ENCODE measurements at places on chromosomes 4 and X.

DNA sequence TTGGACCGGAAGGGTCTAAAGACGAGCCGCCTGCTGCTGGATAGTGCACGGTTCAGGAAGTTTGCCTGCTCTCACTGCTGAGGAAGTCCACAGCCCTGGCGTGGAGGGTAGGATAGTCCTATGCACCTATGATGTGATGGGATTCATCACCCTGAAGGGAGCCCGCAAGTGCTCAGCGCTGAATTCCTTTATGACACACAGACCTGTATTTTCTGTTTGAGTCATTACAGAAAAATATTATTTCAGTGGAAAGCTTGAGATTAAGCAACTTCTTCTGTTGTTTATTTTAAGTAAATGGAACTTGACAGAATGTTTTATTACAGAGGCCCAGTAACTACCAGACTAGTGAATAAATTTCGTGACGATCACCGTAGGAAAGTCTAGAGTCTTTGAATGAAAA lies 123.2 kb downstream of the TRIML1 start:
- no peak for DNase-seq

DNA sequence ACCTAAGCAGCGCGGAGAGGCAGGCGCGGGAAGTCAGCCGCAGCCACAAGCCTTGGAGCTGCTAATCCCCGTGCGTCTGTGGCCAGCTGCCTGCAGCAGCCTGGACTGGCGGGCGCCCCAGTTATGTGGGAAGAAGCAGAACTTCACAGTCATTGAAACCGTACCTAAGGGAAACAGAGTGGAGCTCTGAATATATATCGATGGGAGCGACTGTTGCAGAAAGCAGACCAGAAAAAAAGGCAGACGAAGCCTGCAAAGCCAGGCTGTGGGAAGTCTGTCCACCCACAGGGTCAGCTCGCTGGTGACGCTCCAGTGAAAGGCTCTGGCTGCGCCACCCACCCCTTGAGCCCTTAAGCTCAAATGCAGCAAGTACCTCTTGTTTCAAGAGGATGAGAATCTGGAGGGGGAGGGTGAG lies 24.7 kb downstream of the KCNE5 start:
- no peak for DNase-seq

DNA sequence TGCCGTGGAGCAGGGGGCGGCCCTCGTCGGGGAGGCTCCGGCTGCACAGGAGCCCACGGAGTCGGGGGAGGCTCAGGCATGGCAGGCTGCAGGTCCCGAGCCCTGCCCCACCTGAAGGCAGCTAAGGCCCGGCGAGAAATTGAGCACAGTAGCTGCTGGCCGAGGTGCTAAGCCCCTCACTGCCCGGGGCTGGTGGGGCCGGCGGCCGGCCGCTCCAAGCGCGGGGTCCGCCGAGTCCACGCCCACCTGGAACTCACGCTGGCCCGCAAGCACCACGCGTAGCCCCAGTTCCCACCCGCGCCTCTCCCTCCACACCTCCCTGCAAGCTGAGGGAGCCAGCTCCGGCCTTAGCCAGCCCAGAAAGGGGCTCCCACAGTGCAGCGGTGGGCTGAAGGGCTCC lies 589.4 kb downstream of the PPP4R3C start:
- DNase-seq: no peak

GRCh38 chrX:135632353-135632752 lies 81.1 kb upstream of the CT45A1 start:
- no peak for DNase-seq

DNA sequence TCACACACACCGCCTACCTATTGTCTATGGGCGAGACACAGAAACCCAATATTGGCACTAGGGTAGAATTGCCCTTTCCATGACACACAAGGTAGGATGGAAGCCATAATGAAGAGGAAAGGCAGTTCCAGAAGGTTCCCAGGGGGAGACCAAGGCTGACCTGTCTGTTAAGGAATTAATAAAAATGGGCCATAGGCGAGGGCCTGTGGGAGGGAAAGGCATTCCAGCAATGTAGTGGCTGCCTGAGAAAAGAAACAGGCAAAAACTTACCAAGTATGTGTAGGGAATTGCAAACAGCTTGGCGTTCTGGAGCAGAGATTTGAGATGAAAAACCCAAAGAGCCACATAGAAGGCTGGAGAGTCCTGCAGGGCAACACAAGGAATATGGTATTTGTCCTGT lies 19.1 kb downstream of the MAGED2 start:
- DNase-seq: no peak

DNA sequence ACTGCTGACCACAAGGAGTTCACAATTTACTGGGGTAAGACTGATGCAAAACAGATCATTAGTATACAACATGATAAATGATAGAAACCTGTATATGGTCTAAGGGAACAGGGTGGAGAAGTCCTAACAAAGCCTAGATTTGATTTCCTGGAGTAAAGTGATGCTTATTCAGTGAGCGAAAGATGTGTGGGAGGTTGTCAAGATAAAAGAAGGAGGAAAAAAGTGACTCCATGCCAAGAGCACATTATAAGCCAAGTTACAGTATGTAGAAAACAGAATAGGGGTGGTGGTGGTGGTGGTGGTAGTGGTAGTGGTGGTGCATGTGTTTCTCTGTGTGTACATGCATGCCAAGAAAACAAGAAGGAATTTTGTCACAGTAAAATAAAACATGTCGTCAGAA lies 325.2 kb downstream of the MAPK10 start:
- no peak for DNase-seq

- DNase-seq: no peak
Observed at GRCh38 chr4:108053251-108053711, 63.6 kb downstream of the HADH start.

- peak; percentile 17 for DNase-seq
Observed at GRCh38 chrX:135596495-135596894, 76.0 kb downstream of the INTS6L start.

DNA sequence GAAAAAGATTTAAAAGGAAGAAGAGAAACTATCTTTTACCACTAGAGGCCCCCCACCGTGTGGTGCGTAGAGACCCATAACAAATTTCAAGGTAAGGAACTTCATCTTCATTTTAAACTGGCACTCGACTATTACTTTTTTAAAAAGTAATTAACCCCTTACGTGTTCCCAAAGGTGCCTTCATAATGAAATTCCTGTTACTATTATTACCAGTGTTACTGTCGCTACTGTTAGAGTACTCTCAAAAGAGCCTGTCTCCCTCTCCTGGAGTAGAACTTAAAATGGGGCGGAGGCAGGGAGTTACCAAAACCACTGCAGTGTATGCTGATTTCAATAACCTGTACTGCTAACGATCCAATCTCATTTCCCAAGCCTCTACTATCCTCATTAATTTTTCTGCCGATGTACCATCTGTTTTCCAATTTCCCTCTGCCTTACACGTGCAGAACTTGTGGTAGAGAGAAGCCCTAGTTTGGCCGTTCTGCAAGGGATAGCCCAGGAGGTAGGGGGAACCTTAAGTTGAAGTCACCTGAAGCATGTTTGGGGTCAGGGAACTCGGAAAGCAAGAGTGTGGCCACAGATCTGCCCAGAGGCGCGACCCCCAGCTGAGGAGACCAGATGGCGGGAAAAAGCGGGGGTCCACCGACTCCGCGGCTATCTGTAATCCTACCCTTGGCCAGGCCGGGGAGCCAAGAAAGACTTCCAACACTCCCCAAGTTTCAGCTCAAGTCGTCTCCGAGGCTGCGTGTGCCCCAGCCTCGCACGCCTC lies 720 bp upstream of the STK26 start:
- DNase-seq: no peak

GRCh38 chr4:4560642-4561041 lies 18.8 kb upstream of the STX18 start:
- DNase-seq: no peak

GRCh38 chr4:136829280-136829679 lies 703.0 kb downstream of the PCDH18 start:
- no peak for DNase-seq

DNA sequence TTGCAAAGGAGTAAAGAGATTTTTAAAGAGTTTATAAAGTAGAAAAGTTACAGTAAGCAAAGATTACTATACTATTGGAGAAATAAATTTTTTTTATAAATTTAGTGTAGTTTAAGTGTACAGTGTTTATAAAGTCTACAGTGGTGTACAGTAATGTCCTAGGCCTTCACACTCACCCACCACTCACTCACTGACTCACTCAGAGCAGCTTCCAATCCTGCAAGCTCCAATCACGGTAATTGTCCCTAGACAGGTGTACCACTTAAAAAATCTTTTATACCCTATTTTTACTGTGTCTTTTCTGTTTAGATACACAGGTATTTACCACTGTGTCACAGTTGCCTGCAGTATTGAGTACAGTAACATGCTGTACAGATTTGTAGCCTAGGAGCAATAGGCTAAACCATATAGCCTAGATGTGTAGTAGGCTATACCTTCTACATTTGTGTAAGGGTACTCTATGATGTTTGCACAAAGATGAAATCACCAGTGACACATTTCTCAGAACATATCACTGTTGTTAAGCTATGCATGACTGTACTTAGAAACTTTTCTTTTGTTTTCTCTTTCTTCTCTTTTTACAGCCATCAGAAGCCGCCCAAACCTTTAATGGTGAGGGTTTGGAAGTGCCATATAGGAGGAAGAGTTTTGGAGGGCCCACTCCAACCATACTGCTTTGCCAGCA lies 11.8 kb upstream of the SH3RF1 start:
- no peak for DNase-seq

DNA sequence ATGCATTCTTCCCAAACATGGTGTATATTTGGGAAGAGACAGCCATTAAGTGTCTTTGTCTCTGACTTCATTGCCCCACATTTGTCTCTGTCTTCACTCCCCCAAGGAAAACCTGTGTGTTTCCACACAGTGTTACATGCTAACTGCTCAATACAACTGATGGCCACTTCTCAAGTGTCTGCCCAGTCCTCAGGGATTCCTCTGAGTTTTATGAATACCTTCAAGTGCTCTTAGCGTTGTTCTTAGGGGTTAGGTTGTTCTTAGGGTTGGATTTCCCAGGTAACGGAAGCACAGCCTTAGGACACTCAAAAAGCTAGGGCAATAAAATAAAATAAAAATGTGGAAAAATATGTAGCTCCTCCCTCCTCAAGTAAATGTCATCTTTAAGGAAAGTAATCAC lies 64.7 kb upstream of the PLAC8 start:
- DNase-seq: no peak

DNA sequence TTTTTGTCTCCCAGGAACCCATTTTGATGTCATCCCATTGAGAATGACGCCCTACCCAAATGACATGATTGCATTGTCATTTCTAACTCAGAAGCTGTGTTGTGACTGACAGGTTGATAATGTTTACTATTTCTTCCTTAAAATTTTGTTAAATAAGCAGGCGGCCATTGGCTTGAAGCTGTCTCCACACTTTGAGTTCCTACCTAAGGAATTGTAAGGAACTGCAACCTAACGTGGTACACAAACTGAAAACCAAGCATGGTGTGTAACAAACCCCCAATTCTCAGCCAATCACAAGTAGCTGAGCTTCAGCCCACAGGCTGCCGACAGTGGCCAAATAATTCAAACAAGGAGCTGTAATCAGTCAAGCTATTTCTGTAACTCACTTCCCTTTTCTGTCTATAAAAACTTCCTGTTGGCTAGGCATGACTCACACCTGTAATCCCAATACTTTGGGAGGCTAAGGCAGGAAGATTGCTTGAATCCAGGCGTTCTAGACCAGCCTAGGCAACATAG lies 2.9 kb upstream of the MND1 start:
- DNase-seq: no peak

GRCh38 chrX:68697465-68698125 lies 50.1 kb downstream of the STARD8 start:
- DNase-seq: no peak

GRCh38 chr4:1047106-1047975 lies 35.9 kb downstream of the FGFRL1 start:
- no peak for DNase-seq

DNA sequence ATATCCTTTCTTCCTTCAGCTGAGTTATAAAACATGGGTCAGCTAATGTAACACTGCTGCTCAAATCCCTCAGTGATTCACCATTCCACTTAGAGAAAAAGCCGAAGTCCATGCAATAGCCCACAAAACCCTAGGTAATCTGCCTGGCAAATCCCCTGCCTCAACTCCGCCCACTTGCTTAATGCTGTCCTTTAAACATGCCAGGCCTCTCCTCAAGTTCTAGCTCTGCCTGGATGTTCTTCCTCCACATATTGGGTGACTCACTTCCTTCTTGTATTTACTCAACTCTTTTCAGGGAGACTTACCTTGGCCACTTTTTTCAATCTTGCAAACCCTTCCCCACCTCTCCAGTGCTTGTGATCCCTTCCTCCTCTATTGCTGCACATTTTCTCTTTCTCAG lies 89.8 kb downstream of the EMCN start:
- no peak for DNase-seq

DNA sequence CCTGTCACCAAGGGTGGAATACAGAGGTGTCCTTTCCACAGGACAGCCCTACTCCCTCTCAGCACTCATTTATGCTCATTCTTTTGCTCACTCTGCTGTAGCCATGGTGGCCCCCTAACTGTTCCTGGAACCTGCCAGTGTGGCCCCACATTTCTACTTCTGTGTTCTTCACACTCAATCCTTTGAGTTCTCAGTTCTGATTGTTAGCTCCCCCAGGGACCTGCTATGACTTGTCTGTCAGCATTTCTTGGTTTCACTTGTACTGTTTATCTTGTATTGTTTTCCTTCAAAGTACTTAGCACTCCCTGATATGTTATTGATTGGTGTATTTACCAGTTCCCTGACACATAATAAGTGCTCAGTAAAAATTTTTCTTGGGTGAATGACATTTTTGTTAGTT lies 14.9 kb downstream of the VBP1 start:
- DNase-seq: no peak

DNA sequence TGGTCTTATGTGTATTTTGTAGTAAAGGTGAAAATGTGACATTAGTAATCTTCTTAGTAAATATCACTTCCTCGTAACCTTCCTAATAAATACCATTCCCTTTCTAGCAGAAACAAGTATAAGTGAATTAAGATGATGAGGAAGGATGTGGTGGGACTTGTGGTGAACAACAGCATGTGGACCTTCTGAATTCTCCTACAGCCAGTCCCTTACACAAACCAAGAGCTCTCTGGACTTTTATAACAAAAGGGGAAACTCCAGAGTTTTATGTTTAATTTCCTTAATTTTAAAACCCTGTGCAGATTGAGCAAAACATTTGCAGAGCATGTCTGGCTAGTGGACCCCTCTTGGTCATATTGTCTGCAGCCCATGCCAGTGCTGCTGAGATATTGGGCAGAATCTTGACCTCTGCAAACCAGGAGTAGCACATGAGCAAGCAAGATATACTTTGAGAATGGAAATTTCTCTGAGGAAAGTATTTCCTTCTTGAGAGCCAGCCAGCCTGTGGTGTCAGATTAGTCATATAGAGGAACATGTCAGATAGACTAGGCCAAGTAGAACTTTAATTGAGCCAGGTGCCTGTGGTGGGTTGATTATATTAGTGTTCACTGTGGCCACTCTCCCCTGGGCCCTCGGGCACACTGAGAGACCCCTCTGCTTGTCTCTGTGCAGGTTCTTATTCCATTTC lies 328.2 kb downstream of the DKK2 start:
- no peak for DNase-seq

- no peak for DNase-seq
Observed at GRCh38 chrX:40729598-40730584, 5.5 kb downstream of the MED14 start.
